ENCODE measurements at places on chromosomes 5 and 9. TPM values are rescaled to one million over a fixed set of nuclear protein-coding genes. Genes with fewer than 3 reads are reported as not detected.
A peak's percentile ranks its signal among the peaks of the same experiment; 100 is the strongest.

AJM1 gene
- total RNA-seq = 1.0 TPM

CSF1R gene
- total RNA-seq = 24.1 TPM

OCLN gene
- 85.6 TPM for total RNA-seq

LIFR gene
- total RNA-seq = 225 TPM

CCDC192 gene
- total RNA-seq = not detected

REEP5 gene
- 177 TPM for total RNA-seq

DNA sequence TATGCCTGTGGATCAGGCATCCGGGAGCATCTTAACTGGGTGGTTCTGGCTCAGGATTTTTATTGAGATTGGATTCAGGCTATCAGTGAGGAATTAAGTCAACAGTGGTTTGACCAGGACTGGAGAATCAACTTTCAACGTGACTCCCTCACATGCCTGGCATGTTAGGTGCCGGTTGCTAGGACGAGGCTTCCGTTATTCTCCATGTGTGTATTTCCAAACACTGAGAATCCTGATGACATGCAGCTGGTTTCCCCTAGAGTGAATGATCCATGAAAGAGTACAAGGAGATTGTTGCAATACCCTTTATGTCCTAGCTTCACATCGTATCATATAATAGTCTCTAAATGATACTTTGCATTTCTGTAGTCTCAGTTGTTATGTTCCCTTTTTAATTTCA lies 529.2 kb downstream of the ANXA1 start:
- no peak for DNase-seq

- DNase-seq = no peak
These were observed 93.5 kb downstream of the RGS3 start for GRCh38 chr9:113556877-113557593.

GRCh38 chr5:51908215-51908614 lies 525.0 kb downstream of the ISL1 start:
- no peak for DNase-seq

GRCh38 chr9:90640361-90640760 lies 2.3 kb downstream of the DIRAS2 start:
- no peak for DNase-seq

DNA sequence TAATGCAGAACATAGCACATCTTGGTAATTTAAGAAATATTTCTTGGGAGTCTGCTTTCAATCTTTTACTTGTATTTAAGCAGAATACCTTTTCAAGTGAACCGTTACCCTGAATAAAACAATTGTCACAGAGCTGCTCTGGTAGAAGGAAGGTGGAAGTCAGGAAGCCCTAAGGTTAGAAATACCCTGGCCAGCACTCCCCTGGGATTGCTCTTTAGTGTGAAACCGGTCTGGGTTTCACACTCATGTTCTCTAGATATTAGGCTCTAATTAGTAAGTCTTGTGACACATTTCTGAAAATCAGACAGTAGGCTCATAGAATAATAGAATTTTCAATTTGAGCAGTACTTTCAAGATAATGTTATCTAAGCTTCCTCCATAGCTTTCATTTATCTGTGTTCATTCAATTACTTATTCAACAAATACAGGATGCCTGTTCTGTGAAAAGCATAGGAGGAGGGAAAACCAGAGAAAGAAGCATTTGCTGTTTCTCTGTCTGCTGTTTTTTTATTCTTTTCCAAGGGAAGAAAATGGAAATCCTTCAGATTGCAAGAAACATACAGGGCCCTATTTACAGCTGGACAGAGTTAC lies 825.5 kb downstream of the TLR4 start:
- DNase-seq = no peak

- no peak for DNase-seq
These were observed 69.8 kb downstream of the HSD17B3 start for GRCh38 chr9:96232164-96232538.

DNA sequence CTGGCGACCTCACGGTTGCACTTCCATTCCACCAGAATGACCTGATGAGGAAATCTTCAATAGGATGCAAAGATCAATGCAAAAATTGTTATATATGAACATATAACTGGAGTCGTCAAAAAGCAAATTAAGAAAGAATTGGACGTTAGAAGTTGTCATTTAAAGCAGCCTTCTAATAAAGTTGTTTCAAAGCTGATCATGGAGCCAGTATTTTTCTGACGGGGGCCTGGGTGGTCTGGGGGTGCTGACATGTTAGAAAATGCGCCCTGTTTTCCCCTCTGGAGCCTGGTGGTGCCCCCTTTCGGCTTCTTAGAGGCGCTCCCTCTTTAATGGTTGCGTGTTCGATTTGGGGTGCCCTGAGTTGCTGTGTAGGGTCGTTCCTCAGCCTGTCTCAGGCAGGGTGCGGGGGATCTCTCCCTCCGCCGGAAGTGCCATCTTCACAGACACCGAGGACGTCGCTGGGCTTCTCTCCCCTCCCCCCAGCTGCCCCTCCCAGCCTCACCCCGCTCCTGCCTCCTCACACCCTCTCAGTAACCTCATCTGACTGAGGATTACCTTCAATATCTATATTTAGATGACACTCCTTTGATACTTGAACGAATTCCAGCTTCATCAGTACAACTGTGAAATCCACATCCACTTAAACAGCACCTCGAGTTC lies 18.3 kb downstream of the PTGES2 start:
- no peak for DNase-seq

- DNase-seq = no peak
These were observed 484.6 kb downstream of the SPATA31A7 start for GRCh38 chr9:61674465-61674864.

DNA sequence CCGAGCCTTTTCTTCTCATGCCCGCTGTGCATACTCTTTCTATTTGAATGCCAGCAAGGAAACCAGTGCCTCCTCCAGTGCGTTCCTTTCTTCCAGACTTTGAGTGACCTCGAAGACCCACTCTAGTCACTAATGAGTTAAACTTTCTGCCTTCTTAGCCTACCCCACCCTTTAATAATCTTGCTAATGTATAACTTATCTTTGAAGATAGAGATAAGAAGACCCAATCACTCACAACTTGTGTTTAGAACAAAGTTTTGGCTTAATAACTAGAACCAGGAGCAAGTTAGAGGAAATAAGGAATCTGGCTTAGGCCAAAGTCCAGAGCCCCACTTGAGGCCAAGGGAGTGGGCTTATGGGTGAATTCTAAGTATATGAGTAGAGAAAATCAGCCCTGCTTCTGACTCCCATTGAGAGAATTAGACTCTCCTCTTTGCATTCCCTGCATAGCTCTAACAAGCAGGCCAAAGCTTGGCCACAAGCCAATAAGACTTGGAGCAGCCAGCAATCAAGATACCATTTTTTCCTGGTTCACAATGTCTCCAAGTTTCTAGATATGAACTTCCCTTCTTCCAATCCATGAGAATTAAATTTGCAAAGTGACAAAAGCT lies 181.5 kb upstream of the PIK3R1 start:
- DNase-seq = peak; percentile 32

DNA sequence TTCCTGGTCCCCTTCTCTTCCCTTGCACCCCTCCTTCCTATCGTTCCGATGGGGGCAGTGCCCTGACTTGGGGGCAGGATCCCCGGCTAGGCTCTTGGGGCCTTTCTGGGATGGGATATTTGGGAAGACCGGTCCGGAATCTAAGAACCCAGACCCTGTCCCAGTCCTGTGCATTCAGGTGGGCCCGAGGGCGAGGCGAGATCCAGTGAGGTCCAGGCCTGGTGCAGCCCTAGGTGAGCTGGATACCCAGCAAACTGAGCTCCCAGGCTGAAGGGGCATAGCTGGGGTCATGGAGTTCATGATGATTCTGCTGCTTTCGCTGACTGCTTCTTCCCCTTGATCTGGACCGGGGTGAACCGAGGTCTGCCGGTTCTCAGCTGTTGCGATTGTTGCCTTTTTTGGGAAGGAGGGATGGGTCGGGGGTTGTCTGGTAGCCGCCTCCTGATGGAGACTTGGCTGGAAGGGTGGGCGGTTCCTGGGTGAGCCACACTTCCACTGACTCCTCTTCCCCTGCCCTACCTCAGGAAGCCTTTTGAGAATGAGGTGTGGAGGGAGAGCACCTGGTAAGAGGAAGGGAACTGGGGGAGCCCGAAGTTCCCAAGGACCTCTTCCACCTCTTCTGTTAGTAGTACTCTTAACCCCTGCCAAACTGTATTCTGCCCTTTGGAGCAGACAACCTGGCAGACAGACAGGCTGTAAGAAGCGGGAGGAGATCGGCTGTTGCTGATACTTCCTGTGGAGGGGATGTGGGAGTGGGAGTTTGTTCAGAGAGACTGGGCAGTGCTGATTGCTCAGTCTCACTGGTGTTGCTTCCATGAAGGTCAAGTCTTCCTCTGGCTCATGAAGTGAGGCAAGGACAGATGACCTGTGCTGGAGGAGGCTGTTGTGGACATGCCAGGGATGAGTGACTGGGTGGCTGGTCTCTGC lies 1.0 kb downstream of the LRRC8A start:
- no peak for DNase-seq
